ENCODE measurements at places on chromosomes 12 and 14. TPM values are rescaled to one million over a fixed set of nuclear protein-coding genes. Genes with fewer than 3 reads are reported as not detected.
A peak's percentile ranks its signal among the peaks of the same experiment; 100 is the strongest.

DNA sequence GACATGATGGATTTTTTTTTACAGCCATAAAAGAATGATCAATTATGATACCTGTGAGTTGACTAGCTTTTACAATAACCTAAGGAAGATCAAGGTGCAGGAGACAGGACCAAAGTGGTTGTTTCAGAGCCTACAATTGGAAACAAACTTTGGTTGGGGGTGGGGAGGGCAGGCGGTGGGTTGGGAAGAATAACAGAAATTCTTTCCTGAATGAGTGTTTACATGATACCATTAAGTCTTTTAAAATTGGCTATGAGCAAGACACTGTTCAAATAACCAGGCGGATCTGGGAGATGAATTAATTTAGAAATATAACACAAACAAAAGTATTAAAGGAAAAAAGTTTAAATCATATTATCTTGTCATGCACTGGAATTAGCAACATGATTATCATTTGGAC is 7.2 kb downstream of the NFYB start:
- DNase-seq, result no peak

GRCh38 chr14:96287856-96288255 is 31.8 kb downstream of the BDKRB1 start:
- DNase-seq, result no peak

- no peak for DNase-seq
Observed at GRCh38 chr12:108047071-108047550, 82.0 kb upstream of the WSCD2 start.

GRCh38 chr12:49031573-49032161 is 13.1 kb upstream of the PRKAG1 start:
- no peak for DNase-seq

GRCh38 chr14:59278111-59278510 is 89.6 kb downstream of the DAAM1 start:
- peak; percentile 94 for DNase-seq

- DNase-seq, result no peak
Observed at GRCh38 chr12:51098611-51099010, 15.2 kb upstream of the CSRNP2 start.

GRCh38 chr12:112170376-112170775 is 45.0 kb downstream of the TRAFD1 start:
- peak; percentile 41 for DNase-seq

DNA sequence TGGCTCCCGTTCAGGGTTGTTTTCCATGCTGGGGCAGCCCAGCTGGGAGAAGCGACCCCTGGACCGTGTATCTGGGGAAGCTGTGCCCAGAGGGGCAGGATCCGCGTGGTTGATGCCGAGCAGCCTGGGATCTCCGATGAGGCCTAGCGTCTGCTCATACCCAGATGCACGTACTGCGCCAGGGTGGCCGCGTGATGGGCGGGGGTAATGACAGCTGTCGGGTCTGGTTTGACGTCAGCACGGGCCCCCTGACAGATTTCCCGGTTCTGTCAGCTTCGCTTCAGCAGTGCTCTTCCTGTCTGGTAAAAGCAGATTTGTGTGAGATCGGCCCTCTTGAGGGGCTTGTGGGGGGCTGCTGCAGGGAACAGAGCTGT is 147.3 kb downstream of the TSPAN9 start:
- DNase-seq, result no peak

DNA sequence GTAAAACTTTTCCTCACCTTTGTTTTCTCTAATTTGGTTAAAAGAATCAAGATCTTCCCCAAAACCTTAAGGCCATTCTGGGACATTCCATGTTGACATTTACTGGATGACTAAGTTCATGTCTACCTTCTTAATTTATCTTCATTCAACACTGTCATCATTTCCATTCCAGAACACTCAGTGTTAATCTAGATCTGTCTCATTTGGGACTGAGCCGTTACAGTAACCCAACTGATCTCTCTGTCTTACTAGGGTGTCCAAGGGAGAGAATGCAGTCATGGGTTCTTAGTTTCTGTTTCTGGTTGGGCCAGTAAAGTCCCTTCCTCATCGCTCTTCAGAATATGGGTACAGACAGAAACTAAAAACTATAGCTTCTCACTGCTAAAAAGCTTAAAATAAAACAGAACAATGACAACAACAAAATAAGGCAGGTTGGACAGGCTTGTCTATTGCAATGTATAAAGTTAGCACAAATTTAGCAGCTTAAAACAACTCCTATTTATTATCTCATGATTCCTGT is 144.8 kb downstream of the ASCL1 start:
- no peak for DNase-seq

- no peak for DNase-seq
Observed at GRCh38 chr14:23563473-23564180, 4.0 kb downstream of the AP1G2 start.

GRCh38 chr14:101121508-101122139 is 218.1 kb upstream of the RTL1 start:
- no peak for DNase-seq

GRCh38 chr12:12230275-12230674 is 36.6 kb downstream of the LRP6 start:
- no peak for DNase-seq

DNA sequence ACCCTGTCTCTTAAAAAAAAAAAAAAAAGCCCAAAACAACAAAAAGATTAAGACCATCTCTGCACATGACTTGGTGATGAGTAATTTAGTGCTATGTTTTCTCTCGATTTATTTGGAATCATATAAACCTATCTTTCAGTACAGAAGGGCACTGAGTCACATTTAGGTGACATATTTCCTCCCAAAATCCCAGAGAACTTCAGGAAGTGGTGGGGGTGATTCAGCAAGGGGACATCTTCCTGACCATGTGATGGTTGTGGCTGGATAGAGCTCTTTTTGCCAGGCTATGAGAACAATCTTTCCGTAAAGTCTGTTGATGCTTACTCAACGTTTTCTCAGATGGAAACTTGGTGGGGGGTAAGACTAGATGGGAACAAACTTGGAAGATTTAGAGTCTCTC is 50.0 kb downstream of the PPFIBP1 start:
- peak; percentile 99 for DNase-seq

- DNase-seq, result no peak
Observed at GRCh38 chr12:56838621-56839488, 75.7 kb downstream of the HSD17B6 start.

- DNase-seq, result no peak
Observed at GRCh38 chr12:117167769-117168168, 22.5 kb downstream of the FBXO21 start.

DNA sequence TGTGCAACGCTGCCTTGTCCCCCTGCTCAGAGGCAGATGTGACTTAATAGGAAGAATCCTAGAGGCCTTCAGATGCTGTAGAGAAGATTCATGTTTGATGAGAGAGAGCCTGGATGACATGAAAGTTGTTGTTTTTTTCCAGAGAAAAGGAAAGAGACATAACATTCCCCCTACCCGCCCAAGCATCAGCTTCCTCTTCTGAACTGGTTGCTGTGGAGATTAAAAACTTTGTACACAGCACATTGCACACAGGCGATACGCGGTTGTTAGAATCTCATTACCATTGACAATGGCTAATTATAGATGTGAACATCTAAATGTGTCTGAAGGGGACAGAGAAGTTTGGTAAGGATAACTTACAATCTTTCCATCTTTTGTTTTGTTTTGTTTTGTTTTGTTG is 13.6 kb upstream of the ETFBKMT start:
- peak; percentile 65 for DNase-seq

GRCh38 chr14:102323102-102323501 is 3.6 kb downstream of the ZNF839 start:
- DNase-seq, result peak; percentile 78

- DNase-seq, result no peak
Observed at GRCh38 chr14:99674776-99675381, 9.2 kb upstream of the CYP46A1 start.

DNA sequence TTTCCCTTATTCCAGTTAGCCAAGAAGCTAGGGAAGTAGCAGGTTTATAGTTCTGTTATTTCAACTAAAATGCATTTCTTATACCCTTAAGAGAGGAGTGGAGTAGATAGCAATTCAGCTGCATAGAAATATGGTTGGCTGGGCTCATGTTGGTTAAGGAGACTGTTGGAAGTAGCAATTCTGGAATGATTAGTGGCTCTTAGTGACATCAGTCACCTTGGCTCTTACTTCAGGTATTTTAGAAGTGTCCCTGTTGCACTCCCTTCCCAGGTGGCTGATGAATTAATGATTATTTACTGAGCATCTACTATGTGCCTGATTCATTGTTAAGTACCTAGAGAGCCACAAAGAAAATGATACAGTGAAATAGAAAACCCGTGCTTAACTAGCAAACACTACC is 128.1 kb downstream of the MGST1 start:
- DNase-seq, result no peak

- DNase-seq, result no peak
Observed at GRCh38 chr12:129887101-129887500, 16.7 kb downstream of the TMEM132D start.

DNA sequence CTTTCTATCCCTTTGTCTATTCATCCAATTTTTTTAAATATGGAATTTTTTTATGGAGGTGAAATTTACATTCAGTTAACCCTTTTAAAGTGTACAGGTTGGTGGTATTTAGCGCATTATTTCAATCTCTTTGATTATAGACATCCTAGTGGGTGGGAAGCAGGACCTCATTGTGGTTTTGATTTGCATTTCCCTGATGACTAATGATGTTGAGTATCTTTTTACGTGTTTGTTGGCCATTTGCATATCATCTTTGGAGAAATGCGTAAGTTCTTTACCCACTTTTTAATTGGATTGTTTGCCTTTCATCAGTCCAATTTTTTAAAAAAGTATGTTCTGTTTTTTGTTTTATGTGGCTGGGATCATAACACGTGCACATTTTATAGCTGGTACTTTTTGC is 20.8 kb downstream of the PAPLN start:
- DNase-seq, result no peak

DNA sequence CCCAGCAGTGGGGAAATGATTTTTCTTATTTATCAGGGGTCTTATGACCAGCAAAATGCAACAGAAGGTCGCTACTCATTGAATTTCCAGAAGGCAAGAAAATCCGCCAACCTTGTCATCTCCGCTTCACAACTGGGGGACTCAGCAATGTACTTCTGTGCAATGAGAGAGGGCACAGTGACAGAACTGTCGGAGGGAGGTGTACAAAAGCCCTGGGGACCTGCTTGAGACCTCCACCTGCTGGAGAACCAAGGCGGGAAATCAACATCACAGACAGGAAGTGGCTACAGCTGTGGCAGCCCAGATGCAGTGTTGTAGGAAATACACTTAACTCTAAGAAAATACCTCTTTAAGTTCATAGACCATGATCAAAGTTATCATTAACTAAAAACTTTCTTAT is 250.9 kb upstream of the OR4E1 start:
- DNase-seq, result no peak

DNA sequence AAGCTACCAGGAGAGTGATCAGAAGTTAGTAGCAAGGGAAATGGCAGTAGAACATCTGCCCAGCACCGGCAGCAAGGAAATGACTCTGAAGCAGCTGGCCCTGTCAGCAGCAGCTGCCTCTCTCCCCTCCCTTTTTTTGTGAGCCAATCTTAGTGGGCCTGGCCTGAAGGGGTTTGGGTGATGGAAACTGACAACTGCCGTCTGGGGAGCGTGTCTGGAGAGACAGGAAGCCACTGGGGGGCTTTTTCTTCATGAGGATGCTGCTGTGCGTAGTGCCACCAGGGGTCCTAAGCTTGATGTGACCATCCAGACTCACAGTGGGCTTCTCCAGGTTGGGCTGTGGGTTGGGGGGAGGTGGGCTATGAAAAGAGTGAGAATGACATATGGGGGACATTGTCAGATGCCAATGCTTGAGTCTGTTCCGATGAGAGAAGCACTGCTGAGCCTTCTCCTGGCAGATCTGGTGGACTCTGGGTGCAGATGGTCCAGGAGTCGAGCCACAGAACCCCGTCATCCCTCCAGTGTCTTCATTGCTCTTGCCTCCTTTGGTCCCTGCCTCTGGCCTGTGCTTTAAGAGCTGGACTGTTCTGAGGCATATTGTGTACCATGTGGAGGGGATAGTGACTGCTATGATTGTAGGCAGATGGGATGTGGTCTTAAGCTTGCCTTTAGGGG is 87.6 kb upstream of the HIF1A start:
- peak; percentile 19 for DNase-seq

DNA sequence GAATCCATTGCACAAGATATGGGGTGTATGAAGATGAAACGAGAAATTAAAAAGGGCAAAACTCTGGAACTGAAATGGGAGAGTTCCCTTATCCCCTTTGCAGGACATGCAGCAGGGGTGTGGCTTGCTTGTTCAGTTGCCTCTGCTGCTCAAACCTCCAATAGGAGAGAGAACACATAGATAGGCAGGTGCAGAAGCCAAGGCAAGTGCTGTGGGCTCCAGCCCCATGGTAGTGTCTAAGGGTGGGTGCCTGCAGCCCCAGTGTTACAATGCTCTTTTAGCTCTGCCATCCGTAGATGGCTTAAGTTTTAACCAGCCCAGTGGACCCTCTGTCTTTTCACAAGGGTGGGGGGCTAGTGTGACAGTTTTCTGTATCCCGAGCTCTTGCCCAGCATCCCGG is 69.7 kb downstream of the CMAS start:
- DNase-seq, result no peak

- no peak for DNase-seq
Observed at GRCh38 chr12:114841557-114842251, 157.7 kb upstream of the TBX3 start.

- no peak for DNase-seq
Observed at GRCh38 chr14:40713387-40713786, 893.3 kb upstream of the LRFN5 start.

DNA sequence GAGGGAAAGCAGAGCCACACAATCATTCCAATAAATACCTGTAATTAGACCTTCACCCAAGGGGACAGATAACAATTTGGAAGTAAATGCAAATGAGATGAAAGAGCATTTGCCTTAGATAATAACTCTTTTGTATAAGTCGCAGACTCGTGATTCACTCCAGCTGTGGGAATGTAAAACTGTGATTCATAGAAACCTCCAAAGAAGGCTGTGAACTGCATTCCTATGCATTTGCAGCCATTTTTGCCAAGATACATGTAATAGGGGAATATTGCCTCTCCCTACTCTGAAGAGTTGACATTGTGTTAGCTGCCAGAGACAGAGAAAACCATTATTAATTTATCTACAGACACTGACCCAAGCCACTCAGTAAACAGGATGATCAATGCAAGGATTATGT is 181.9 kb upstream of the ARHGAP5 start:
- DNase-seq, result no peak

ADAM20 gene
- 0.22 TPM for total RNA-seq

ANO4 gene
- total RNA-seq, result 1.3 TPM

ENDOU gene
- under 0.01 TPM for total RNA-seq

C1R gene
- 0.87 TPM for total RNA-seq

FSCB gene
- not detected for total RNA-seq

RXYLT1 gene
- 8.5 TPM for total RNA-seq

BIN2 gene
- total RNA-seq, result not detected

KRT5 gene
- total RNA-seq, result not detected

C12orf50 gene
- total RNA-seq, result not detected

GALNT8 gene
- 0.20 TPM for total RNA-seq

B3GNT4 gene
- 0.20 TPM for total RNA-seq

TAS2R10 gene
- 0.22 TPM for total RNA-seq

KRT81 gene
- not detected for total RNA-seq

CACNA1C gene
- 0.44 TPM for total RNA-seq

MGP gene
- total RNA-seq, result 154 TPM

NOS1 gene
- not detected for total RNA-seq

PDE3A gene
- 2.0 TPM for total RNA-seq

SIRT4 gene
- 3.2 TPM for total RNA-seq

PRICKLE1 gene
- 9.4 TPM for total RNA-seq

All from lung microvascular endothelial cell (primary cell).